ENCODE measurements at places on chromosomes 11 and 22. TPM values are rescaled to one million over a fixed set of nuclear protein-coding genes. Genes with fewer than 3 reads are reported as not detected.

DNA sequence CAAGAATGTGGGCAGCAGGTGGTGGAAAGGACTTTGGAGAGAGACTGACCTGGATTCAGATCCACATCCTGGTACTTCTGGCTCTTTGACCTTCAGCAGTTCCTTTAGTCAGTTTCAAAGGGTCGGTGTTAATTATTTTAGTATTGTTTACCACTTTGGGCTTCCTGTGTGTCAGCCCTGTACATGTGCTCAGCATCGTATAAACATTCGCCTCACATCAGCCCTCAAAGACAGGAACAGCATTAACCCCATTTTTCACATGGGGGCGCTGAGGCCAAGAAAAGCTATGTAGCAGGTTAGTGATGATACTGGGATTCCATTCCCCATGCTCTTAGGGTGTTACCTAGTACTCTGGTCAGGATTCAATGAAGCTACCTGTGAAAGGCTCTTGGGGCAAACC lies 72.1 kb upstream of the YWHAH start:
- peaks cover 6% of the 10 kb centered on the region for H3K4me1 ChIP-seq
- DNase-seq: peak; percentile 47
- H3K4me3 ChIP-seq: no peak overlapping the region

GRCh38 chr11:76670485-76671236 lies at the start of gene LRRC32:
TSS of gene LRRC32 (minus strand) at chr11:76670747. CDS start at chr11:76665954, 4,793 bp downstream.
- peak within 1 kb of the TSS; percentile 86 for H3K27ac ChIP-seq
- H3K36me3 ChIP-seq: no peaks in the 10 kb centered on the region
- no peaks in the 10 kb centered on the region for H3K27me3 ChIP-seq

CRYBB2 gene
- total RNA-seq: not detected

- no peaks in the 10 kb centered on the region for H3K27me3 ChIP-seq
- H3K27ac ChIP-seq: no peak overlapping the region
- H3K36me3 ChIP-seq: no peaks in the 10 kb centered on the region
- H3K4me3 ChIP-seq: no peak overlapping the region
- no peaks in the 10 kb centered on the region for H3K4me1 ChIP-seq
These were observed 139.8 kb upstream of the CEP126 start for GRCh38 chr11:101775033-101775432.

DNA sequence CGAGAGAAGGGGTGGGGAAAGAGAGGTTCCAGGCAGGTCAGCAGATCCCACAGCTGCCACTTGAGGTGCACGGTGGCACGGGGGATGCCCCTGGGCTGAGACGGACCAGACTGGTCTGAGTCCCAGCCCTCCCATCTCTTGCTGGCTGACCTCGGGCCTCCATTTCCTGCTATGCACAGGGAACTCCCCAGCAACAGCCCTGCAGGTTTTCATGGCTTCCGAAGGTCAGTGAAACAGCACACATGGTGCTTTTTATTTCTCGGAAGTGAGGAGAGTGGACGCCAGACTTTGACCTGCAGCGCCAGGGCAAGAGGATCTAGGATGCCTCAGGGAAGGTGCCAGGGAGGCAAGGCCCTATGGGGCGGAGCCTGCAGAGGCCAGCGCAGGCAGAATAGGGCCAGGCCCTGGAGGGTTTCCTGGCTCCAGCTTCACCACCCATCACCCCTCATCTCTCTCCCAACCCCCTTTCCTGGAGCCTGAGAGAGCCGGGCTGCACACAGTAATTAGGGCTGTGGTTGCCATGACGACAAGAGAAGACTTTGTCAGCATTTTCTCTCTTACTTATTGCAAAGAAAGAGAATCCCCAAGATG lies 29.5 kb downstream of the SLC22A12 start:
- peaks cover 28% of the 10 kb centered on the region for H3K4me1 ChIP-seq
- no peaks in the 10 kb centered on the region for H3K27me3 ChIP-seq
- no peak overlapping the region for H3K4me3 ChIP-seq
- H3K27ac ChIP-seq: no peak overlapping the region
- no peaks in the 10 kb centered on the region for H3K36me3 ChIP-seq
- DNase-seq: no peak

GRCh38 chr11:96470521-96470920 lies 80.7 kb downstream of the JRKL start:
- H3K27ac ChIP-seq: no peak overlapping the region
- no peaks in the 10 kb centered on the region for H3K4me1 ChIP-seq
- H3K27me3 ChIP-seq: no peaks in the 10 kb centered on the region
- H3K4me3 ChIP-seq: no peak overlapping the region
- no peaks in the 10 kb centered on the region for H3K36me3 ChIP-seq
- no peak for DNase-seq

DNA sequence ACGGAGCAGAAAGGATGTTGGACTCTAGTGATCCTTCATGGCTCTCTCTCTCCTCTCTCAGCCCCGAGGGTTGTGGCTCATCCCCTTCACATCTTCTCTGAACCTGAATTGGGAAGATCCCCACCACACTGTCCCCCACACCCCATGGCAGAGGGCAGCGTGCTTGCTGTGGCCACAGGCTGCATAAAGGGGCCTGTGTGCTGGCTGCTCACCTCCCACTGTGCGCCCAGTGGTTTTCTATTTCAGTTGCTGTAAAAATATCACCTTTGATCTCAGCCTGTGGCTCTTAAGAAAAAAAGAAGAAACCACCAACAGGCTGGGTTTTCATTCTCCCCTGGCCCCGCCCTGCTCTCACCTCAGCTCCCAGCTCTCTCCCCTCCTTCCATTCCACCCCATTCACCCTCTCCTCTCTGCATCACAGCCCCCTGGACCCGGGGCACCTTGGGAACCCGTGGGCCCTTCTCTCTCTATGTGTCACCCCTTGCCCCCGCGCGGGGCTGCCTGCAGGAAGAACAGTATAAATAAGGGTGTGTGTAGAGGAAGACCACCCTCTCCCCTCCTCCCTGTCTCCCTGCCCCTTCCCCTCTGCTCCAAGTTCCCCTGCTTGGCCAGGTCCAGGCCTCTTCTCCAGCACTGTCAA lies 25.8 kb upstream of the WNT11 start:
- no peak overlapping the region for H3K4me3 ChIP-seq
- peaks cover 25% of the 10 kb centered on the region for H3K4me1 ChIP-seq
- no peaks in the 10 kb centered on the region for H3K36me3 ChIP-seq
- DNase-seq: no peak
- H3K27ac ChIP-seq: no peak overlapping the region

DNA sequence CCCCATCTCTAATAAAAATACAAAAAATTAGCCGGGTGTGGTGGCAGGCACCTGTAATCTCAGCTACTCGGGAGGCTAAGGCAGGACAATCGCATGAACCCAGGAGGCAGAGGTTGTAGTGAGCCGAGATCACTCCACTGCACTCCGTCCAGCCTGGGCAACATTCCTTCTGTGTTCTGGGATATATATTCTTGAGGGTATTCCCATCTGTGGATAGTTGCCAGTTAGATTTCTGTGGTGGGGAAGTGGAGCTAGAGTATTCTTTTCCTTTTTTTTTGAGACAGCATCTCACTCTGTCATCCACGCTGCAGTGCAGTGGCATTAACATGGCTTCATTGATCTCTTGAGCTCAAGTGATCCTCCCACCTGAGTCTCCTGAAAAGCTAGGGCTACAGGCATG lies 9.1 kb upstream of the ZNF74 start:
- no peaks in the 10 kb centered on the region for H3K27me3 ChIP-seq
- no peak overlapping the region for H3K27ac ChIP-seq
- no peak for DNase-seq
- H3K36me3 ChIP-seq: no peaks in the 10 kb centered on the region

DNA sequence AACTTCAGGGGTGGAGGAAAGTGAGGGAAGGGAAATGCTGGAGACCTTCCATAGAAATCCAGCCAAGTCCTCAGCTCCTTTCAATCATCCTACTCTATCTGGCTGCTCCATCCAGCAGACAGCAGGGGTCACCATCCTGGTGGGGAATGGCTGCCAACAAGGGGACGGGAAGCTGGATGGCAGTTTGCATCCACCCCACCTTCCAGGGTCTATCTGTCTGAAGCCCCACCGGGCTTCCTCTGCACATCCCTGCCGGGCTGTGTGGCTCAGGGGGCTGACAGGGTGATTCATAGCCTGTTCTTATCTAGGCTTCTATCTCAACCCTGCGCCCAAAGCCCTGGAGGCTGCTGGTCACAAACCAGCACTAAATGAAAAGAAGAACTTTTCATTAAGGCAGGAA lies 1.1 kb downstream of the SYTL2 start:
- peak overlapping the region; percentile 46 for H3K4me3 ChIP-seq
- H3K36me3 ChIP-seq: no peaks in the 10 kb centered on the region
- peaks cover 30% of the 10 kb centered on the region for H3K4me1 ChIP-seq
- peak overlapping the region; percentile 14 for H3K27ac ChIP-seq

- H3K4me3 ChIP-seq: no peak overlapping the region
- peaks cover 21% of the 10 kb centered on the region for H3K36me3 ChIP-seq
- DNase-seq: no peak
- no peak overlapping the region for H3K27ac ChIP-seq
These were observed 38.6 kb downstream of the ARHGAP1 start for GRCh38 chr11:46661836-46662235.

- H3K27me3 ChIP-seq: 0 out of 2 replicates have a peak, but pooled peaks cover 4% of the 10 kb centered on the region
- H3K27ac ChIP-seq: no peak overlapping the region
- H3K36me3 ChIP-seq: no peaks in the 10 kb centered on the region
- no peaks in the 10 kb centered on the region for H3K4me1 ChIP-seq
- DNase-seq: no peak
These were observed 1516.9 kb downstream of the BRD1 start for GRCh38 chr22:48310740-48311139.

DNA sequence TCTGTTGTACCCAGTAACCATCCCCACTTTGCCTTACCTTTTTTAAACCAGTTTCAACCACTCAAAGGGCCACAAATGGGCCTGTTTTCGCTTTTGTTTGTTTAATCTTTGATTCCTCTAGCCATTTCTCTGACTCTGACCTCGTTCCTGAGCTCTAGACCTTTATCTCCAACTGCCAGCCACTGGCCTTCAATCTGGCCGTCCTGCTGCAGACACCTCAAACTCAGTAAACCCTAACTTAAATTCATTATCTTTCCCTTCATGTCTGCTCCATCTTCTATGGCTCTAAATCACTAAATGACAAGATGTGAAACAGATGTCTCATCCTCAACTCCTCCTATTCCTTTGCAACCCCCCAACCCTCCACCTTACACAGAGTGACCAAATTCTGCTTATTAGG lies 1.3 kb upstream of the GDPD4 start:
- no peak for DNase-seq
- no peaks in the 10 kb centered on the region for H3K27me3 ChIP-seq
- no peak overlapping the region for H3K4me3 ChIP-seq
- H3K36me3 ChIP-seq: no peaks in the 10 kb centered on the region
- no peak overlapping the region for H3K27ac ChIP-seq

DNA sequence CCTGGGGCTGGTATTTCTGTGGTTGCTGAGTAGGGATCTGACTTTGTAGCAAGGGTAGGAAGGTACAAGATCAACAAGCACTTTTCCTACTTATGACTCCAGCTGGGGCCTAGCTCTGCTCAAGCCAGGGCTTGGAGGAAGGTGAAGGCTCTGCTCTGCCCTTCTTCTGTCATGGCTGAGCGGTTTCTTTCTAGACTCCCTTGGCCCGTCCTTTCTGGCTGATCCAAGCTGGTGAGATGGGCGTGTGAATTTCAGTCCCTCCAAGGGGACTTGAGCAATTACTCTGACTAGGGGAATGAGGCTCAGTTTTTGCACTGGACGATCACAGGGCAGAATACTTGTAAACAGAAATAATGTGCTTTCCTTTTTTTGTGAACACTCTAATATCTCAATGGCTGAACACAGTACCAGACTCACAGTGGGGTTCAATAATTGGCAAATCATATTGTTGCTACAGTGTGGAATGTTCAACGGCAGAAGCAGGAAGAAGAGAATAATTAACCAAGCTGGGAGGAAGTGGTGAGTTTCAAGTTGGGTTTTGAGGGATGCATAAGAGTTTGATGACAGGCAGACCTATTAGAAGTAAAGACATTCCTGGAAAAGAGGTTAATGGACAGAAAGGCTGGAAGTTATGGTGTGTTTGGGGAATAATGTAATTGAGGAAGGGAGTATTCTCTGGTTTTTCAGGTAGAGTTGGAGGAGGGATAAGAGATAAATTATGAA lies 507.6 kb downstream of the MIAT start:
- H3K36me3 ChIP-seq: no peaks in the 10 kb centered on the region
- H3K27ac ChIP-seq: no peak overlapping the region
- H3K27me3 ChIP-seq: no peaks in the 10 kb centered on the region
- no peak for DNase-seq
- H3K4me1 ChIP-seq: peaks cover 8% of the 10 kb centered on the region
- H3K4me3 ChIP-seq: no peak overlapping the region

- H3K27ac ChIP-seq: no peak overlapping the region
- H3K27me3 ChIP-seq: no peaks in the 10 kb centered on the region
- H3K4me3 ChIP-seq: no peak overlapping the region
- DNase-seq: no peak
These were observed 189.2 kb downstream of the EFCAB6 start for GRCh38 chr22:43622886-43623285.

- H3K4me1 ChIP-seq: peaks cover 13% of the 10 kb centered on the region
- no peak overlapping the region for H3K27ac ChIP-seq
- H3K27me3 ChIP-seq: no peaks in the 10 kb centered on the region
- DNase-seq: peak; percentile 85
- H3K36me3 ChIP-seq: no peaks in the 10 kb centered on the region
- H3K4me3 ChIP-seq: no peak overlapping the region
These were observed 14.9 kb upstream of the MS4A4A start for GRCh38 chr11:60265373-60266214.

PRODH gene
- total RNA-seq: not detected

DNA sequence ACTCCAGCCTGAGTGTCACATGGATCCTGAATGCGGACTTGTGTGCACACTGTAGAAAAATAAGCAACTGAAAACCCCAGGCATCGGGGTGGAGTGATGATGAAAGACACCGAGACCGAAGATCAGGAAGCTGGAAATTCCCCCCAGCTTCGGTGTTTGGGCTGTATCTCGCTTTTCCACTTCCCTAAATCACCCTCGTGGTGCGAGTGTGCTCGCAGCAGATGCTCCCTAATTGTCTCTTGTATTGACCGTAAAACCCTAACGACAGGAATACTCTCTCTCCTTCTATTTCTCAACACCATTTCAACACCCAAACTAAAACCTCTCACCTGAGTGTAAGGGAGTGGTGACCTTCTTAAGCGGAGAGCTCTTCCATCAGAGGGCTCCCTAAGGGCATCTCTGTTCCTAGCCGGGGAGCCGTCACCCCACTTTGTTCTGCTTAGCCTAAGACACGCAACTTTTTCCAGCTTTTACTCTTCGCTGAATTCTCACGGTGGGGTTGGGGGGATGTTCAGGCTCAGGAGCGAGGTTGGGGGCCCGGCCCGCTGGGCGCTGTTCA lies 635 bp upstream of the GRK3 start:
- no peaks in the 10 kb centered on the region for H3K27me3 ChIP-seq
- DNase-seq: peak; percentile 40
- H3K4me3 ChIP-seq: peak overlapping the region; percentile 55
- no peaks in the 10 kb centered on the region for H3K36me3 ChIP-seq
- H3K27ac ChIP-seq: no peak overlapping the region

GRCh38 chr11:8732748-8733241 lies 50.2 kb downstream of the RPL27A start:
- DNase-seq: no peak
- peaks cover 23% of the 10 kb centered on the region for H3K4me1 ChIP-seq
- H3K4me3 ChIP-seq: no peak overlapping the region

GRCh38 chr22:37254867-37255233 lies 10.8 kb upstream of the RAC2 start:
- H3K36me3 ChIP-seq: no peaks in the 10 kb centered on the region
- no peak overlapping the region for H3K27ac ChIP-seq
- DNase-seq: no peak
- H3K27me3 ChIP-seq: no peaks in the 10 kb centered on the region

DDI1 gene
- not detected for total RNA-seq

TMEM109 gene
- total RNA-seq: 42.3 TPM

All from Karpas-422 (cell line).